ENCODE measurements at places on chromosomes 11 and 22.

GRCh38 chr22:39496131-39496838, 5.8 kb upstream of the MIEF1 start:
- peak; percentile 84 for DNase-seq

DNA sequence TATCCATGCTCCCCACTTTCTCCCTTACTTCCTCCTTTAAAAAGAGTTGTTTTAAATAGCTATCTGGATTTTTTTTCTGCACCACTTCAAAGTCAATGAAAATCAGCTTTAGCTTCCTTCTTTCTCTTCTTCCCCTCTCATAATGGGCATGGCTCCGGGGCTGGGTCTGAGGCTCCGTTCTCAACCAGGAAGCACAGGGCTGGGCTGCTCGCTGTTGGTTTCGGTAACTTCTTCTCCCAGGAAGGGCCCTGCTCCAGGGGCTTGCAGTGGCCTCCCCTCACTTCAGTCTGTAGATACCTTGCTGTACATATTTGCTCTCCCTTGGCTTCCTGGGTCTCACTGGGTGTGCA, 23.8 kb downstream of the MICAL2 start:
- peak; percentile 73 for DNase-seq

GRCh38 chr22:20436768-20437612, 635 bp downstream of the SCARF2 start:
- no peak for DNase-seq

DNA sequence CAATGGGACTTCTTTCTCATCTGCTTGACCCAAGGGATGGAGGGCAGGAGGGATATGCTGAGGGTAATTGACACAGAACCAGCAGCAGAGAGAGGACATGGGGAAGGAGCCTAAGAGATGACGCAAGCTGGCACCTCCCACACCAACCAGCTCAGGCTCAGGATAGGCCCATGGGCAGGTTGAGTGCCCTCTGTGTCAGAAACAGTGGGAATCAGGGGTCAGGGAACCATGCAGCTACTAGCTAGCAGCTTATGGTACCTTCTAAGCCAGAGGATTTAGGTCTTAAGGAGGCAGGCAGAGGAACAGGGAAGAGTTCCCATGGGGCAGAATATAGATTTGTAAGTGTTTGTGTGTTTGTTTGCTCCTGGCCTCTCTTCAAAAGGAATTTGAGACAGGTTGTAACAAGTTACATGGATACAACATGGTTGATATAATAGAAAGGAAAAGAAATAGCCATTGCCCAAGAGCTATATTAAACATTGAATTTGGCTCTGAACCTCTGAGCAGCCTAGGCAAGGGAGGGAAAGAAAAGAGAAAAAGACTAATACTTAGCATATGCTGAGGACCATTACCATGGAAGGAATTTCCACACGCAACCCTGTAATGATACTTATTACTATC, 39.9 kb upstream of the NAV2 start:
- DNase-seq = no peak

GRCh38 chr11:116413301-116414242, 359.2 kb downstream of the BUD13 start:
- DNase-seq = no peak

DNA sequence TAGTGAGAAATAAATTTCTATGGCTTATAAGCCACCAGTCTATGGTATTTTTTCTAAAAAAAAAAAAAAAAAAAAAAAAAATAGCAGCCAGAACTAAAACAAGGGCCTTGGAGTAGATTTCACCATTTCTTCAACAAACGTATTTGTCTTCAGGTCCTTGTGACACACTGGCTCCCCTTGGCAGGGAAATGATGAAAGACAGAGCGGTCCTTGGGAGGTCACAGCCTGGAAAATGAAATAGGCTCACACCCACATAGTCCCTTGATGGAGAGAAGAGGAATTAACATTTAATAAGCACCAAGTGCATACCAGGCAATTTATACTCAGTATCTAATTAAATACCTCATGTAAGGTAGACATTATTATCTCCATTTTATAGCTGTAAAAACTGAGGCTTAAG, 25.7 kb upstream of the ACER3 start:
- no peak for DNase-seq

GRCh38 chr11:115677190-115677589, 173.0 kb upstream of the CADM1 start:
- DNase-seq = no peak

DNA sequence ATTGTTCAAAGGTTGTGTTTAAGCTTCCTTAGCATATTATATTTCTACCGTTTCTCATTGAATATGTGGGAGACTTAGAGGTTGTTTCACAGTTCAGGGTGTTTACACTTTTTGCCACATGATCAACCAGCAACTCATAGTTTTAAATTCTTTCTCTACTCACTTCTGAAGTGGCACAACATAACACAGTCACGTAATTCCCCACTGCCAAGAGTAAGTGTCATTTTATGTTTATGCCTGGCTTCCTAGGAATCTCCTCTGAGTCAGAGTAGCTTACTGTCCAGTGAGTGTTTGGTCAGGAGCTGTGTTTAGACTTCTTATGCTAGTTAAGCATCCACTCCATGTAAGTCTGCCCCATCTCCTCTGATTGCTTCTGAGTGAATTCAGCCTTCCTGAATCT, 520.8 kb upstream of the KIRREL3 start:
- DNase-seq = no peak

GRCh38 chr11:88398791-88399570, 61.4 kb upstream of the CTSC start:
- no peak for DNase-seq

DNA sequence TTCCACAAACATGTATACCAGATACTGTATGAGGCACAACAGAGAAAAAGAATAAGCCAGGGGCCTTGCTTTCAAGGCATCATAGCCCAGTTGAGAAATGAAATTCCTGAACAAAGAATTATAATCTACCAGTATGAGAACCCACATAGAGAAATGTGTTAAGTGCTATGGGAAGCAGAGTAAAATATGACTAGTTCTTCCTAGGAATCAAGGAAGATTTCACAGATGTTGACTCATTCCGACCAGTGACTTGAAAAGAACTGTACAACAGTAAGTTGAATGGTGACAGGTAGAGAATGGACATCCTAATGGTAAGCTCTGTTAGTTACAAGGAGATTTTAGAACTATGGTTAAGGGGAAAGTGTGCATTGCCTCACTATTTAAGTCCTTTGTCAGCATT, 102.6 kb downstream of the TRIM44 start:
- DNase-seq = no peak

GRCh38 chr22:47331750-47332149, 569.3 kb downstream of the TBC1D22A start:
- no peak for DNase-seq

DNA sequence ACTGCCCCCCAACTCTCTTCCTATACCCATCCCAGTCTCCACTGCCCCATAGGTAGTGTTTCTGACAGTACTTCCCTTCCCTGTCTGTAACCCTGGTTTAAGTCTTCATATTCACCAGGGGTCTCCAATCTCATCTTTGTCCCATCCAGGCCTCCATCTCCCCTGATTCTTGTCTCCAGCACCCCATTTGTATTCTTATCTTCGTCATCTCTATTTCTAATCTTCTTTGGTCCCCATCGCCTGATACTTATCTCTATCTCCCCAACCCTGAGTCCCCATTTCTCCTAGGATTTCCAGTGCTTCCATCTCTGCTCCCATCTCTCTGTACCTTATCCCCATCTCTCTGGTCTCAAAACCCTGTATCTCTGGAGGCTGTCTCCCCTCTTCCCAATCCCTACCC, 1.8 kb downstream of the PHOX2A start:
- no peak for DNase-seq
